Cortex of kidney (tissue), 1 donor: ENCODE measurements at places on chromosomes 2 and 18.

GRCh38 chr2:153478289-153479261 is at the start of gene RPRM:
RPRM (minus strand) TSS chr2:153478762; CDS start chr2:153478565, 197 bp downstream.
- DNase-seq = no peak

GRCh38 chr2:12061286-12062052 is 315.0 kb downstream of the LPIN1 start:
- no peak for DNase-seq

GRCh38 chr2:1501038-1501851 is 88.0 kb downstream of the TPO start:
- DNase-seq = no peak

DNA sequence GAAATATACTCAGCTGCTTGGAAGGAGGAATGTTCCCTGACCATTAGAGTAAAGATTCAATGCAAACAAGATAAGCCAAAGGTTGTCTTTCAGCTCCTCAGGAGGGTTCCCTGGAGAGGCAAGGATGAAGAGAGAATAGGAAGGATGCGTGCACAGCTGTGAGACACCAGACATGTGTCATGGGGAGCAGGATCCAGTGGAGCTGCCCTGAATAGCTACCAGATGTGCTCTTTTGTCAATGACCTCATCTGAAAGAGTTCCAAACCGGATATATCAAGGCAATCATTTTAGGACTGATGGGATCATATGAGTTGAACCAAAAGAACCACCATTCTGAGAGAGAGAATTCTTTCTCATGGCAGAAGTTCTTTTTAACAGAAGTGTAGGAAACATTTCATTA is 490.6 kb downstream of the IRS1 start:
- no peak for DNase-seq

GRCh38 chr2:38619458-38620164 is 16.9 kb upstream of the HNRNPLL start:
- DNase-seq = no peak

- DNase-seq = no peak
These were observed 24.4 kb downstream of the CXCR4 start for GRCh38 chr2:136093583-136093982.

- no peak for DNase-seq
These were observed 7.6 kb upstream of the PRSS56 start for GRCh38 chr2:232512602-232513001.

DNA sequence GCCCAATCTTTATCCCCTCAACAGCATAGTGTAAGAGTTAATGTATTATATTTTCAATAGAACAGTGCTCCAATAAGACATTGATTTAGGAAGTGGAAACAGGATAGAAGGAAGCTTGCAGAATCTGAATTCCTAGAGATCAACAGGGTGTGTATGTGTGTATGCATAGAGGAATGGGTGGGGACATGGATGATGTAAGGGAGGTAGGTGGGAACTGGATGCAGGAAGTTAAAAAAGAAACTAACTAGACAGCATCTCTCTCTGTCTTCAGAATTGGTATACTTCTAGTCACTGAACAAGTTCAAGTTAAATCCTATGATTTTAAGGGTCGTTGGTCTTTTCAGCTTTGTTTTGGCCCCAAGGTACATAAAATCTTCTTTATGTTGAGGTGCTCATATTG is 196.6 kb downstream of the PMAIP1 start:
- DNase-seq = no peak

DNA sequence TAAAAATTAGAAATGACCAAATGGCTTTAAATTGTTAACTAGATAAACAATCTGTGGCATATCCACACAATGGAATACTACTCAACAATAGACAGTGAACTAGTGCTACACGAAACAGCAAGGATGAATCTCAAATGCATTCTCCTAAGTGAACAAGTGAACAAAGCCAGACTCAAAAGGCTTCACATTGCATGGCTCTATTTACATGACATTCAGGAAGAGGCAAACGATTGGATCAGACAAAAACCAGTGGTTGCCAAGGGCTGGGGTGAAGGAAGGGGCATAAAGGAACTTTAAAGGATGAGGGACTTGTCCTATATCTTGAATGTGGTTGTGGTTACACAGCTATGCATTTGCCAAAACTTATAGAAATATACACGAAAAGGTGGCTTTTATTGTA is 184.3 kb downstream of the RPIA start:
- no peak for DNase-seq

DNA sequence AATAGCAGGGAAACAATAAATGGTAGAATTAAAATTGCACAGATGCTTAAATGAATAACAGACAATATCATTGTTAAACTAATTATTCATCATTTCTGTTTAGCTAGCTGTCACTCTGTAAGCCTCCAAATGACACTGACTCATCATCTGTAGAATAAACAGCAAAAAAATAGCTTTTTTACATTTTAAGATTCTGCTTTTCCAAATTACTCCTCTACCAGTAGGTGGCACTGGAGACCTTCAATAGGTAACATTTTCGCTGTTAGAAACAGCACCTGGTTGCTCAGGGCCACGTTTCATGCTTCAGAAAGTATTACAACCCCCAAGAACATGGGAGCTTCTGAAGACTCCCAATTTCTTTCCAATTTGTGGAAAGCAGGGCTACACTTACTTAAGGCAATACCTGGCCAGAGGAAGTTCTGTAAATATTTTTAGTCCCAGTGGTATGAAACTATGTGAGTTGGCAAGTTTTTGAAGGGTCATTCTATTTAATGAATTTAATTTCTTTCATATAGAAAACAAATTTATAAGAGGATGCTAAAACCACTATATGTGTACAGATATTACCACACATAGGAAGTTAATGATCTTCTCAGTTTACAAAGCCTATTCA is 45.4 kb downstream of the TTN start:
- no peak for DNase-seq

GRCh38 chr18:39840856-39841481 is 2114.1 kb upstream of the PIK3C3 start:
- no peak for DNase-seq

GRCh38 chr2:195108182-195108581 is 548.8 kb upstream of the SLC39A10 start:
- DNase-seq = no peak

GRCh38 chr2:67389286-67389685 is 7.8 kb upstream of the ETAA1 start:
- DNase-seq = no peak

DNA sequence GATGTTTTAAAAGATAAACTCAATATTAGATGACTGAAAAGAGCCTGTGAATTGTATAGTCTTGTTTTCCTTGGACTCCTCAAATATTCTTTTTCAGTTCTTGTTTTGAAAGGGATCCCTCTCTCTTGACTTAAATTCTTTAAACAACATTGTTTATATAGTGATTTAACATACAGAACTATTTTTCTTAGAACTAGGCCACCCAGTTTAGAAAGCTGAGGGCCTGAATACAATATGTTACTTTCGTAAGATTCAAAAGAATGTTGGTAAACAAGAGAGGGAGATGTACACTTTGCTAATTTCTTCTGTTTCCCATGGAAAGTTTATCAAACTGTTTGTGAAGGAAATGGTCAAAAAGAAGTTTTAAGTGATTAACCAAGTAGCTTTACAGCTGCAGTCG is 5.5 kb upstream of the TSPYL6 start:
- no peak for DNase-seq

DNA sequence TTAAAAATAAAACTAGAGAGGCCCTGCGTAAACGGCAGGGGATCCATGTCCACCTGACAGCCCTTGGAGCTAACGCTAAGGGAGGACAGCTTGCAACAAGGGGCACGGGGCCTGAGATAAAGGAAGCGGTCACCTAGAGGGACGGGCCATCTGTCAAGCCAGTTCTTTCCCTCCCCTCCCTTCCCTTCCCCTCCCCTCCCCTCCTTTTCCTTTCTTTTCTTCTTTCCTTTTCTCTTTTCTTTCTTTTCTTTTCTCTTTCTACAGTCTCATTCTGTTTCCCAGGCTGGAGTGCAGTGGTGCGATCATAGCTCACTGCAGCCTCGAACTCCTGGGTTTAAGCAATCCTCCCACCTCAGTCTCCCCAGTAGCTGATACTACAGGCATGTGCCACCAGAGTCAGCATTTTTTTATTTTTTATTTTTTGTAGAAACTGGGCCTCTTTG is 34.5 kb upstream of the CTAGE1 start:
- no peak for DNase-seq

- DNase-seq = no peak
These were observed 241.6 kb downstream of the NOL4 start for GRCh38 chr18:33983126-33983525.

DNA sequence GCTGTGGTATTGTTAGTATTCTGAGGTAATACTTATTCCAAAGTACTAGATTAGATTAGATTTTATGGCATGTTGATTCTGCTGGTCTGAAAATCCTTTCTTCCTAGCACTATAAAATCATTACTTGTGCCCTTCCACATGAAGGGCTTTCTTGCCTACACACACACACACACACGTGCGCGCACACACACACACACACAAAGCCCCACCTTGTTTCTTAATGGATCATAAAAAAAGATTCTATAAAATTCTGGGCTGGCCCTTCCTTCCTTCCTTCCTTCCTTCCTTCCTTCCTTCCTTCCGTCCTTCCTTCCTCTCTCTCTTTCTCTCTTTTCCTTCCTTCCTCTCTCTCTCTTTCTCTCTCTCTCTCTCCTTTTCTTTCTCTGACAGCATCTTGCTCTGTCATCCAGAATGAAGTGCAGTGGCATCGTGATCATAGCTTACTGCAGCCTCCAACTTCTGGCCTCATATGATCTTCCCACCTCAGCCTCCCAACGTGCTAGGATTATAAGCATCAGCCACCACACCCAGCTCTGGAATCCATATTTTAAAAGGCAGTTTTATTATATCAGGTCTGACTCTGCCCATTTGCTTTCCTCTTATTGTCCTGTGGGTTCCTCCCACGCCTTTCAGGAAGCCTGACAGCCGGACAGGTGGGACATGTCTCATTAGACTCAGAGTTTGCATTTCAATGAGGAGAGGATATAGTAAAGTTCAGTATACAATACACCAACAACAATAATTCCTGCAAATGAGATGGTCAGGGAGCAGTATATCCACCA is 321.1 kb downstream of the PIK3C3 start:
- no peak for DNase-seq

DNA sequence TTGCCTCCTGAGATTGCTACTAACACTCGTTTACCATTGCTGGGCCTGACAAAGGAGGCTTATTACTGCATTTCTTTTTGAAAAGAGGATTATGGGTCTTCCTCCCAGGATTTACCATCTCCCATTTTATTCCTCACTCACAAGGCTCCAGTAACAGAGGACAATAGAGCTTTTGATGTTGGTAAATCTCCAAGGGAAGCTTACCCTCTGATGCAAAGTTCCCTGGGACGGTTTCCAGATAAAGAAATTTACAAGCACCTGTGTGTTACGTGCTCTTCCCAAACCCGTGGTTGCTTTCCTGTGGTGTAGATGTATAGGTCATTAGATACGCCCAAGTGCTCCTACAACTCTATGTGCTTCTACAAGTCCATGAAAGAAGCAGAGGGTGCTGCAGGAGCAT is 17.1 kb downstream of the VSNL1 start:
- no peak for DNase-seq

DNA sequence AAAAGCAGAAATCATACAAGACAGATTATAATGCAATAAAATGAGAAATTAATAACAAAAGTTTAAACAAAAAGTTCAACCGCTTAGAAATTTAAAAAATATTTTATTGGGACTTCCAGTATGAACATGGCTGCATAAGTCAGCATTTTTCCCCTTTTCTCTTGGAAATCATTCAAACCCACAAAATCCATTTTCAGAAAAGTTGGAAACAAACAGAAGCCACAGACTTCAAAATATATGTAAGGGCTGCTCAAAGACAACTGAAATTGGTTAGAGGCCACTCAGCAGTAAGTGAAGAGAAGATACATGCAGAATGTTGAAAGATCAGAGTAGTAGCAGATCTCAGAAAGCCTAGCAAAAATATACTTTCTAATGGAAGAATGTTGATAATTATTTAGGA is 194.0 kb downstream of the DYSF start:
- no peak for DNase-seq

DNA sequence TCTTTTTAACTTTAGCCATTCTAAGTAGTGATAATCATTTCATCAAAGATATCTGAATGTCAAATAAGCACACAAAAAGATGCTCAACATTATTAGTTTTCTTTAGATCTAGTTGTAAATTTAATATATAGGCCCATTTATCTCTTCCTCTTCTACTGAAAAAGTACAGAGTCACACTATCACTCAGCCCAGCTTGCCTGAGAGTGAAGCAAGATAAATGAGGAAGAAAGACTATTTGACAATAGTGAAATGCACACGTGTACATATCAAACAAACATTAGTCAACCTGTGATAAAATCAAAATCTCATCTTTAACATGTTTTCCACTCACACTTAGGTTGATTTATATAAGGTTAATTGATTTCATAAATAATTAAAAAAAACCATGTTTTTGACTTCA is 83.5 kb upstream of the CCDC195 start:
- no peak for DNase-seq

DNA sequence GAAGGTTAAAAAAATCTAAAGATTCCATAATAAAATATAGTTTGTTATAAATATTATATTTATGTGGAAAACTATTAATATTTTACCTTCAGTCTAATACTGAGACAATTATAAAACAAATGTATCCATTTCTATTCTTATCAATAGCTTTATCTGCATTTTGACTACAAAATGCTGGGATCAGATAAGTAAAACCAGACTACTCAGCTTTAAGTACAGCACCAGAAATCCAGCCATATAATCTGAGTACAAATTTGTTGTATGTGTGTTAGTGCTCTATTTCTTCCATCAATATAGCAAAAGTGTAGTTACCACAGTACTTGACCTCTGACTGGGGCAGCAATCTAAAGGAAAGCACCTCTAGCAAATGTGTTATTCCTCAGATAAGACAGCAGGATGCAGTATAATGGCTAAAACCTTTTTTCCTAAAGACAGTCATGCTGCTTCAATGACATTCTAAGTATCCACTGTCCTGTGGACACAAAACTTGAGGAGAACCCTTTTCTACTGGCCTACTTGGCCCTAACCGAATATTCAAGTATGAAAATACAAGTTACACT is 68.1 kb downstream of the OLA1 start:
- no peak for DNase-seq

- no peak for DNase-seq
These were observed 32.7 kb upstream of the GPC1 start for GRCh38 chr2:240402566-240403272.

GRCh38 chr2:106157416-106157815 is 36.7 kb downstream of the UXS1 start:
- DNase-seq = no peak

- no peak for DNase-seq
These were observed 71.2 kb downstream of the MYO1B start for GRCh38 chr2:191316246-191316994.

DNA sequence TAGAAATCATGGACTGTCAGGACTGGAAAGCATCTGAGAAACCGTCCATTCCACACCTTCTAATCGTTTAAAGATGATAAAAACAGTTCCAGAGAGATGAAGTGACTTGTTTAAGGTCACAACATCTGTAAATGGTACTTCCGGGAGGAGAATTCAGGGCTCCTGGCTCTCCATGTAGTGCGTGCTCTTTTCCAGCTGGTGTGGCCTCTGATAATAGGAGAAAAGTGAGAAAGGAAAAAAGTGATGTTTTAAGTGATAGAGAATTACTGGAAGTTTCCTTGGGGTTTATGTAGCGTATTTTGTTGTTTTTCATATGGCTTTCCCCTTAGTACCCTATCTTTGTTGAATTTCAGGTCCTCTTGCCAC is 663 bp downstream of the C2orf49 start:
- DNase-seq = no peak

GRCh38 chr2:67719351-67719750 is 322.2 kb downstream of the ETAA1 start:
- no peak for DNase-seq

- DNase-seq = no peak
These were observed 144.3 kb upstream of the SMAD7 start for GRCh38 chr18:49094979-49095632.

GRCh38 chr2:237326266-237327171 is 87.4 kb downstream of the COL6A3 start:
- DNase-seq = no peak
